A549 treated with RU486 at 1 μM for 4 hours (cell line): ENCODE measurements at places on chromosomes 16 and 17. TPM values are rescaled to one million over a fixed set of nuclear protein-coding genes. Genes with fewer than 3 reads are reported as not detected.

Gene TPPP3
- 7.5 to 14.0 TPM (median 12.4 TPM) in 5 replicates for total RNA-seq

Gene NPIPB6
- 1.6 to 2.0 TPM (median 1.9 TPM) in 5 replicates for total RNA-seq

Gene ZPBP2
- not detected in 5 replicates for total RNA-seq

Gene SHISA6
- total RNA-seq, result not detected in 5 replicates

Gene PRAC1
- total RNA-seq, result not detected in 5 replicates

Gene CMTM1
- total RNA-seq, result 0.76 to 1.7 TPM (median 1.2 TPM) in 5 replicates

Gene SEPTIN12
- total RNA-seq, result not detected in 5 replicates

Gene GPR139
- total RNA-seq, result not detected in 5 replicates

Gene TAT
- 0.03 to 0.06 TPM in 2 of 5 replicates, not detected in the others for total RNA-seq

Gene MMP15
- 14.1 to 22.2 TPM (median 20.4 TPM) in 5 replicates for total RNA-seq

Gene TMIGD1
- total RNA-seq, result not detected in 5 replicates

Gene NUPR1
- 10.7 to 28.8 TPM (median 16.5 TPM) in 5 replicates for total RNA-seq

Gene ASGR1
- total RNA-seq, result 1.0 to 1.5 TPM (median 1.3 TPM) in 5 replicates

Gene BRD7
- total RNA-seq, result 58.5 to 70.8 TPM (median 62.8 TPM) in 5 replicates

Gene JPH3
- 1.4 to 2.6 TPM (median 2.1 TPM) in 5 replicates for total RNA-seq

Gene FBXL16
- 1.7 to 3.4 TPM (median 2.9 TPM) in 5 replicates for total RNA-seq

Gene SLC52A1
- total RNA-seq, result 0.41 to 1.00 TPM (median 0.51 TPM) in 5 replicates

Gene SCNN1G
- 0.02 to 0.07 TPM in 2 of 5 replicates, not detected in the others for total RNA-seq

Gene EVPL
- 11.3 to 17.7 TPM (median 16.7 TPM) in 5 replicates for total RNA-seq

Gene SRSF1
- total RNA-seq, result 213 to 296 TPM (median 260 TPM) in 5 replicates

Gene MLX
- 52.8 to 64.7 TPM (median 57.9 TPM) in 5 replicates for total RNA-seq

Gene KRTAP2-3
- total RNA-seq, result not detected in 5 replicates

Gene ZNF207
- 198 to 256 TPM (median 242 TPM) in 5 replicates for total RNA-seq

Gene MYL11
- total RNA-seq, result 0.69 to 1.1 TPM in 2 of 5 replicates, not detected in the others

Gene RARA
- 35.1 to 42.9 TPM (median 37.0 TPM) in 5 replicates for total RNA-seq

Gene KRTAP4-9
- not detected in 5 replicates for total RNA-seq

Gene KRT36
- not detected in 5 replicates for total RNA-seq

Gene ADAP2
- total RNA-seq, result 2.0 to 3.8 TPM (median 2.8 TPM) in 5 replicates

Gene CHRNB1
- total RNA-seq, result 5.7 to 8.0 TPM (median 7.2 TPM) in 5 replicates

Gene WSCD1
- 2.1 to 3.9 TPM (median 3.4 TPM) in 5 replicates for total RNA-seq

Gene NGFR
- 0.49 to 0.80 TPM (median 0.67 TPM) in 5 replicates for total RNA-seq

Gene PERCC1
- total RNA-seq, result not detected in 5 replicates

Gene IL34
- 0.46 to 1.3 TPM (median 0.71 TPM) in 5 replicates for total RNA-seq

Gene MEIOC
- 1.3 to 3.3 TPM (median 2.5 TPM) in 5 replicates for total RNA-seq

Gene CD7
- 0.36 TPM in 1 of 5 replicates, not detected in the others for total RNA-seq

Gene SPATA20
- total RNA-seq, result 67.9 to 86.8 TPM (median 81.2 TPM) in 5 replicates

Gene AGRP
- not detected in 5 replicates for total RNA-seq

Gene DPEP2NB
- not detected in 5 replicates for total RNA-seq

Gene NTHL1
- 30.8 to 47.1 TPM (median 43.6 TPM) in 5 replicates for total RNA-seq

Gene SSH2
- total RNA-seq, result 24.8 to 38.6 TPM (median 29.9 TPM) in 5 replicates

Gene B9D1
- 44.5 to 49.2 TPM (median 47.0 TPM) in 5 replicates for total RNA-seq

Gene CSH1
- total RNA-seq, result not detected in 5 replicates

Gene STH
- total RNA-seq, result not detected in 5 replicates

Gene ALOX12
- not detected in 5 replicates for total RNA-seq

Gene GCGR
- total RNA-seq, result 0.13 to 0.36 TPM (median 0.17 TPM) in 4 of 5 replicates, not detected in the other

Gene NOMO2
- total RNA-seq, result 103 to 121 TPM (median 110 TPM) in 5 replicates

Gene TBC1D3K
- total RNA-seq, result not detected in 5 replicates

Gene LPO
- not detected in 5 replicates for total RNA-seq

Gene OR2C1
- total RNA-seq, result not detected in 5 replicates

Gene ASGR2
- 0.36 TPM in 1 of 5 replicates, not detected in the others for total RNA-seq

Gene TBC1D3B
- total RNA-seq, result 0.74 to 3.4 TPM (median 2.4 TPM) in 5 replicates

Gene HEATR9
- total RNA-seq, result not detected in 5 replicates

Gene KRT40
- not detected in 5 replicates for total RNA-seq

Gene ZSWIM7
- total RNA-seq, result 41.1 to 47.6 TPM (median 45.7 TPM) in 5 replicates

Gene UBN1
- 23.8 to 29.8 TPM (median 27.4 TPM) in 5 replicates for total RNA-seq

Gene CDH16
- total RNA-seq, result 0.21 to 0.42 TPM (median 0.25 TPM) in 5 replicates

Gene KRTAP4-6
- not detected in 5 replicates for total RNA-seq

Gene SP6
- total RNA-seq, result 2.5 to 3.1 TPM (median 3.0 TPM) in 5 replicates
